Stimulated activated CD4-positive, alpha-beta T cell treated with anti-CD3 and anti-CD28 coated beads, TNF-alpha, amount 100 ng/mL, for 4 hours (primary cell): ENCODE measurements at places on chromosomes 3 and 15.

- DNase-seq = no peak
Observed at GRCh38 chr3:129112308-129113052, 9.1 kb downstream of the RAB43 start.

DNA sequence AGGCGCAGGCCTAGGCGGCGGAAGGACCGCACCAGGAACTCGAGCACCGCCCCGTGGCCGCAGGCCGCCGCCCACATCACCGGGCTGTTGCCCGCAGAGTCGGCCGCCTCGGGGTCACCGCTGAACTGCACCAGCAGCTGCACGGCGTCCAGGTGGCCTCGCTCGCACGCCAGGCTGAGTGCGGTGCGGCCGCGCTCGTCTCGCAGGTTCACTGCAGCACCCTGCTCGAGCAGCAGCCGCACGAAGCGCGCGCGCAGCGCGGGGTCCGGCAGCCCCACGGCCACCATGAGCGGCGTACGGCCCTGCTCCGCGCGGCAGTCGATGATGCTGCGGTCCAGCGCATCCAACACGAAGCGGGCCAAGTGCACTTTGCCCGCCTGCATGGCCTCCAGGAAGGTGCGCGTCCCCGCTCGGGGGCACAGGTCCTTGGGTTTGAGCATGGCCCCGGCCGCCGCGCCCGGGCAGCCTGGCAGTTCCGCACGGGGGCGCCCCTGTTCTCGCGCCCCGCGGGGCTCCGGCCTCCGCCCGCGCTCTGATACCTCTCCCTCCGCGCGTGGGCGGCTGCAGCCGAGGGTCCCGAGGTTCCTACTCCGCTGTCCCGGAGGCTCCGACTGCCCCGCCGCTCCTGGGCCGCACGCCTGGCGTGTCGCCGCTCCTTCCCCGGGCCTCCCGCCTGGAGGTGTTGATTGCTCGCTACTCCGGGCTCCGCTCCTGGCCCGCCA, 556 bp downstream of the ANKRD63 start:
- no peak for DNase-seq

DNA sequence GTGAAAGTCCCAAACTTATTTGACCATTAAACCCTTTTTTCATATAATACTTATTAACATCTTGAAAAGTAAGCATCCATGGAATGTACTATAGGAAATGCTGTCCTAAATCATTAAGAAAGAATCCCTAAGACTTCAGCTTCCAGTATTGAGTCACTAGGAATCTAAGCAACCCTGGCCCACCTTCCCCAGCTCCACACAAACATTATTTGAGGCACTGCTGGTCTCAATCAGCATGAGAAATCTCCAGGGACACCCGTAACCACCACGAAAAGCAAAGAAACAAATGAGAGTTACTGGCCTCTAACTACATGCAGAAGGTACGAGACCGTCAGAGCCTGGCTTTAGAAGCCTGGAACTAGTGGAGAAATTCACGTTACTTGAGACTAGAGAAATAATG, 68.2 kb downstream of the POLQ start:
- no peak for DNase-seq

GRCh38 chr3:57855281-57855680, 99.2 kb downstream of the SLMAP start:
- no peak for DNase-seq

- no peak for DNase-seq
Observed at GRCh38 chr15:62641825-62642224, 400.7 kb upstream of the TPM1 start.

DNA sequence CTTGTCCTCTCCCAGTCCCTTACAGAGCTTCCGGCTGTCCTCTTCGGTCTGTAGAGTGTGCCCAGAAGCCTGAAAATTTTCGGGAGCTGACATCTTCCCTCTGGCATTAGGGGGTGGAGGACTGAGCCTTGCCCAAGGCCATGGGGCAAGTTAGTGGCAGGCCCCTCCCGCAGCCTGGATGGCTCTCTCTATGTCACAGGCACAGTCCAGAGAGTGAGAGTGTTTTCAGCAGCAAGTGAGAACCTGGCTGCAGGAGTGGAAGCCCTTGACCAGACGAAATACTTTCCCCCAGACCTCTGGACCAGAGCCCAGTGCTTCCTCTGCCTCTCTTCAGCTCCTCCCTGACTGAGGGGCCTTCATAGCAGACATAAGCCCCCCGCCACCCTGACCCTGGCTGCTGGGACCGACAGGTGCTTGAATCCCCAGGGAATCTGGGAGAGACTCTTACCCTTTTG, 50.5 kb upstream of the SEC22A start:
- DNase-seq = no peak

- DNase-seq = no peak
Observed at GRCh38 chr15:40984964-40985363, 31.7 kb downstream of the CHAC1 start.

GRCh38 chr3:109685084-109686079, 348.0 kb upstream of the DPPA4 start:
- no peak for DNase-seq

DNA sequence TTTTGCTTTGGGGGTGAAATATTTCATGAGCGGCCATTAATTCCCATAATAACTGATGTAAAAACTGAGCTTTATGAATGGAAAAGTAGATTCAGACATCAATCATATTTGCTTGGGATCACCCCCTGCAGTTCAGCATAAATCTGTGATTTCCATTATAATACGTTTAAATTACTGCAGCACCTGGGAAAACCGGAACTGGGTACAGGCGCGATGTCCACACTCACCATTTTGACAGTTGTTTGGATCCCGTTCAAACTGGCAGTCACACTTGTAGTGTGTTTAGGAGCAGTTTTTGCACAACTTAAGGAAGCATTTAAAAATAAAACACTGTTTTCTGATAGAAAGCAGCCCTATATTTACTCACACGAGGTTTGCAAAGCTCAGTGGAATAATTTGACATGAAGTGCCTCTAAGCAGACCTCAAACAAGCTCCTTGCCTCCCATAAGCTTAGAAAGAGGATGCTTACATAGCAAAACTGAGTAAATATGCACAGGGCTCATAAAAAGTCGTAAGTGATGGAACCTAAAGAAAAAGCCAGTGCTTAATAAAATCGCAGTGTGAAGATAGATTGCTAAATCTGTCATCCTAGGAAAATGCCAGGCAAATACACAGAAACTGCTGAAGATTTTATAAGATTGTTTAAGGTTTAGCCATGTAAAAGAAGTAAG, 377.6 kb downstream of the PTPRG start:
- DNase-seq = no peak

DNA sequence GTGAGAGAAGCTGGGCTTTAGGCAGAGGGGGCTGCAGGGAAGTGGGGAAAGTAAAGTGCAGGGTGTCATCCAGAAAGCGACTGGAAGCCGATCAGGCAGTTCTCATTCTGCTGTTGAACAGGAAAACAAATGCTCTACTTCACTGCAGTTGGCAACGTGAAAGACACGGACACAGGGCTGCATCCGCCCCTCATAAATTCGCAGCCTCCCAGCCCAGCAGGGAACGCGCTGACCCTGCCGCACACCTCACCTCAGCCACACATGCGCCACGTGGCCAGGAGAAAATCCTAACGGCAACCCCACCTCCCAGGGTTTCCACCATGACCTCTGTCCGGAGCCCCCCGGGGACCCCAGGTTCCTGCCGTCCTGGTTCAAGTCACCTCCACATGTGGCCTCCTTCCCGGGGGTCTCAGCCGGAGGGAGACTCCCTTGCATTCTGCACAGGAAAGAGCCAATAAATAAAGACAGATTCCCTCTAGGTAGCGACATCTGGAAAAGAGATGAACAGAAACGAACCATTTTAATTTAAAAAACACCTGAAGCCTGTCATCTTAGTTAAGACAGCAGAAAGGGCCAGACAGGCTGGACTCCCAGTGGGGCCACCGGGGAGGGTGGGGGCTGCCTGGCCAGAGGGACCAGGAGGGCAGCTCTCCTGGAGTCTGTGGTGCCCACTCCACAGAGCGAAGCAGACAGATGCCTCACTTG, 118.7 kb downstream of the TMEM266 start:
- DNase-seq = no peak

DNA sequence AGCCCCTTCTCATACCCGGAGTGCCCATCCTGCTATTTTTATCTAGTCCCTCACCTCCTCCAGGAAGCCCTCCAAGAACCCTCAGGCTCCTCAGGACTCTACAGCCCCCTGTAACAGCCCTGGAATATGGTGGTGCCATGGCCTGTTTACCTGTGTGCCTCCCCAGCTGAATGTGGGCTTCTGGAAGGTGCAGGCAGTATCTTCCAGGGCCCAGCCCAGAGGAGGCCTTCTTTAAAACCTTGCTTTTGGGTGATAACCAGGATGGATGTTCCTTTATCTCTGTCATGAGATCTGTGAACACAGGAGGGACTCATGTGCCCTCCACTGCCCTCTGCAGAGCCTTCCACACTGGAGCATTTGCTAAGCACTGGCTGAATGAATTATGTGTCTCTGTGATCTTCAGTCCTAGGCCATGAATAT, 36.7 kb upstream of the MRPS22 start:
- DNase-seq = no peak

DNA sequence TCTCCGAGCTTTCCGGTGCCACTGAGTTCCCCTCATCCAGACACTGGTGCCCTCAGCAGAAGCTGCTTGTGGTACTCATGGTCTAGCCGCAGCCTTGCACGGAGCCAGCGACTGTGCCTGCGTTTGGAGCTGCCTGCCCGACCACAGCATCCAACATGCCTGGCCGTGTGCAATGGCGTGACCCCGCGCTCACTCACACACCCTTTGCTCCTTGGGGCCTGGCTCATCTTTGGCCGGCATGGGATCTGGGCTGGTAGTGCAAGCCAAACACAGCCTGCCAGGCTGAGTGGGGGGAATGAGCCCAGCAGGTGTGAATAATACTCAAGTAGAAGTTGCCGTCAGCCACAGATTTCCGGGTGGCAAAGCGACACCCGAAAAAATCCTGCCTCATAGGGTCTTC, 1178.7 kb upstream of the GBE1 start:
- DNase-seq = no peak

- DNase-seq = no peak
Observed at GRCh38 chr3:99768126-99768525, 49.5 kb upstream of the CMSS1 start.
